ENCODE measurements at places on chromosomes 12 and 14.

GRCh38 chr12:65649126-65649525, 175.2 kb upstream of the HMGA2 start:
- DNase-seq = no peak

- DNase-seq = no peak
Measured at GRCh38 chr12:79298506-79298905, 392.3 kb downstream of the PAWR start.

DNA sequence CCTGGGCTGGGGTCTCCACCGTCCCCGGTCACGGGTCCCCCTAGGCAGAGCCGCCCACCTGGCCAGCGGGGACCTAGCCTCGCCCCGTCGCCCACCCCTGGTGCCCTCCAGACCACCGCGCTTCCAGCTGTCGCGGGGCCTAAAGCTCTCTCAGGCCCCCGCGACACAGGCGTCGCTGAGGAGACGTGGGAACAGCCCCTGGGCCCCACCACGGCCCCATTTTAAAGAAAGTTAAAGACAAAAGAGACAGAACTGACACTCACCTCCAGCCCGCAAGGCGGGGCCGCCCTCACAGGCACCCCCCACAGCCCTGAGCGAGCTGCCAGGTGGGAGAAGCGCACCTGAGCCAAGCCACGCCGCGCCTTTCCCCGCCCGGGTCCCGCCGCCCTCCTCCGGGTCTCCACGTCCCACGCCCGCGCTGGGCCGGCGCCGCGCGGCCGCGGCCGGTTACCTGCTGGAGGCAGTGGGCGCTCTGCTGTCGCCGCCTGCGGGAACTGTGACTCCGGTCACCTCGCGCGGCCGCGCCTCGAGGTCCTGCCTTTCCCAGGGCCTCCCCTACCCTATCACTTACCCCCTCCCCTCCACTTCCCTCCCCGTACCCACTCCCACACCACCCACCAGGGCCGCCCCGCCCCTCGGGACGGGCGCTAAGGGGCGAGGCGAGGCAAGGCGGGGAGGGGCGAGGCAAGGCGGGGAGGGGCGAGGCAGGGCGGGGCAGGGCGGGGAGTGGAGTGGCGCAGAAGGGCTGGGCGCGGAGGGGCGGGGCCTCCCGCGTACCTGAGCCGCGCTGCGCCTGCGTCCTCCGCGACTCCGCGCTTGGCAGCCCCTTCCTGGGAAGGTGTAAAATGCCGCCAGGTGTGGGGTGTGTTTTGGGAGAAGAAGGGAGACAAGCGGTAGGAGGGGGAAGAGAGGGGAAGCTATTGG, 31.2 kb downstream of the TC2N start:
- DNase-seq = peak; percentile 86

GRCh38 chr12:12240662-12241340, 26.0 kb downstream of the LRP6 start:
- no peak for DNase-seq

DNA sequence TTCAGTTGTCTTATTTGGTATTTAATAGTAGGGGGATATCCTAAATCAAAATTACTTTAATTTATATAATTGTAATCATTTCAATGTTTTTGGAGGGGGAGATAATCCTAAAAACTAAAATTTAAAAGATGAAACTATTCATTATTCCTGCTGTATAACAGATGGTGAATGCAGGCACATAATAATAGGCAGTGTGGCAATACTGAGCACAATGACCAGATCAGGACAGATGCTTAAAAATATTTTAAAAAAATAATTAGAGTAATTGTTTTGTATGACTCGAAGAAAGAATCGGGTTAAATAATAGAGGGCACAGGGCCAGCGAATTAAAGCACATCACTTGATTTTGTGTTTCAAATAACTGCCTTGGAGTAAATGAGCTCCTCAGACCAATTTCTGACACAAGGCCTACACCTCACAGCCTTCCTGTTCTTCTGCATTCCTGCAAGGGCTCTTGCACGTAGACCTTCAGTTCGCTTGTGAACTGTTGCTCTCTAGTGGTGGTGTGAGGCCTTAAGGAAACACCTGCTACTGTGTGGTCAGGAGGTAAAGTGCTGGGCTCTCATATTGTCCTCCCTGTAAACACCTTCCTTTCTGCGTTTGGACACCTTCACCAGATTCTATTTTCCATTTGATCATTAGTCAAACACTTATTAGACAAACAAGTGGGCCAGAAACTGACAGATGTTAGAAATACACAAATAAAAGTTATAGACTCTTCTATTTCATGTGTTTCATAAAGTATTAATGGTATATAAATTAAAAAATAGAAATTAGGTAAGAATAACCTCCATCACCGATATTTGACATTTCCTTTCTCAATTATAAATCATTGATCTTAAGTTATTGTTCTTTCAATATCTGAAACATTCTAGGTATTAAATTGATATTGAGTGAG, 29.3 kb upstream of the KLRF1 start:
- peak; percentile 61 for DNase-seq

- no peak for DNase-seq
Measured at GRCh38 chr12:82527165-82527780, 159.4 kb upstream of the TMTC2 start.

DNA sequence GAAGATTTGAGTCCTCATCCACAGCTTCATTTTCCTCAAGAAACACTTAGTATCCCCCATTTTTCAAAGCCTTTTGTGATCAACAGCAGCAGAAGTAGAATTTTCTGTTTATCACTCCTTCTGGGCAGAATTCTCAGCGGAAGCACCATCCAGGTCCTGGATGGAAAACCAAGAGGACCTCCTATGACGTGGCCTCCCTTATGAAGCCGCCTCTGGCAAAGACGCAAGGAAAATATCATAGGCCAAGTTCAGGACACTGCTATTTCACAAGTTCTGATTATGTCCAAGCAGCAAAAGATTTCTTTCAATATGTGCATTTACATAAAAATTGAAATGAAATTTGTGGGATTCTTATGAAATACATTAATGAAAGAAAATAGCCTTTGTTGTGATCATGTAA, 315.0 kb downstream of the SEC23A start:
- DNase-seq = no peak

- no peak for DNase-seq
Measured at GRCh38 chr12:20442322-20442721, 74.0 kb downstream of the PDE3A start.

- DNase-seq = no peak
Measured at GRCh38 chr12:124460771-124461170, 106.6 kb downstream of the NCOR2 start.

DNA sequence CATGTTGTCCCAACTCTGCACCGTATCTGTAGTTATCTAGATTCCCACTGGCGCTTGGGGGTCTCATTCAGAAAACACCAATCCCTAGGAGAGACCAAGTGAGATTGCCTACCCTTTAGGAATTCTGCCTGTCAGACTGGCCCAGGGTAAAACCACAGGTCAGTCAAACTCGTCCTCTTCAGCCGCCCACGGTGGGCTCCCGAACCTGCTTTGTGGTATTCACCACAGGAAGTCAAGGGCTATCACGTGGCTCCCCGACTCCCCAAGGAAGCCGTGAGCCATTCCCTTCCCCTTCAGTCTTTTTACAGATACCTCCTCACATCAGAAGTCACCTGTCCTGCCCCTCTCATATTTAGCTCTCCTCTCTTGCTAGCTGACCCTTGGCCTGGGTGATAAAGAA, 159.9 kb downstream of the EGLN3 start:
- no peak for DNase-seq

DNA sequence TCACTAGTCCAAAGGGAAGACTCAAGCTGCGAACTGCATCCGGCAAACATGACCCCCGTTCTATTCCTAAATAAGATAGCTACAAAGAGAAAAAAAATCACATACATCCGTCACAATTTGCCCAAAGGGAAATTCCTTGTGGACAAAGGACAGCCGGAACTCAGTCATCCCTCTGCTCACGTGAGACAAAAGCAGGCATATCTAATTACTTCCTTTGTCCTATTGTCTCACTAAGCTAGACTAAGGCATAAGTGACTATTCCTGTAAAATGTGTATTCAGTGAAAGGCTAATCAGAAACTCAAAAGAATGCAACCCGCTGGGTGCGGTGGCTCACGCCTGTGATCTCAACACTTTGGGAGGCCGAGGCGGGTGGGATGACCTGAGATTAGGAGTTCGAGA, 27.2 kb upstream of the NINJ2 start:
- DNase-seq = no peak

- DNase-seq = no peak
Measured at GRCh38 chr14:88143810-88144209, 138.9 kb downstream of the GPR65 start.

GRCh38 chr12:96197503-96198272, 3.5 kb downstream of the ELK3 start:
- DNase-seq = no peak

DNA sequence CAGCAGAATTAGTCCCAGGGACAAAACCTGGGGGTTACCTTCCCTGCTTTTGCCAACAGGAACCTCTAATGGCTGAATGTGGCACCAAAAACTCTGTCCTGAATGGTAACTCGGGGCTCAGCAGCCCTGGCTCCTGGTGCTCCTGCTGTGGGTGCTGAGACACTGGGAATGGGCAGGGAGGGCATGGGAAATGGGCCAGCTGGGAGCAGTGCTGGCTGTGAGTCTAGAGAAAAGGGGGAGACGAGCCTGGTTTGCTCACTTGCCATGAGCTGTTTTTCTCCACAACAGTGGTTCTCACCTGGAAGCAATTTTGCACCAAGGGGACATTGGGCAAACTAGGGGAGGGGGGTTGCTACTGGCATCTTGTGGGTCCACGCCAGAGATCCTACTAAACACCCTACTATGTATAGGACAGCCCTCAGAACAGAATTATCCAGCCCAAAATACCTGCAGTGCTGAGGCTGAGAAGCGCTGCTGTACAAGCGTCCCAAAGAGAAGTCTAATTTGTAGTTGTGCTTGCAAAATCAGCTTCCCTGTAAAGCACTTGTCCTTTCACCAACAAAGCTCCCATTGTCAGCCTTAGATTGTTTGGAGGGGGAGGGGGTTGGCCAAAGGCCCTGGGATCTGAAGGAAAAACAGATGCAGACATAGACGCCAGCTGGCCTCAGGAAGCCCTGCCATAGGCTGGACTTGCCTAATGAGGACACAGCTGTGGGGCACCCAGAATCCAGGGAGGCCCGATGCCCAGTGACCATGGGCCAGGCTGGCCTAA, 3.6 kb downstream of the LRRC74A start:
- no peak for DNase-seq

DNA sequence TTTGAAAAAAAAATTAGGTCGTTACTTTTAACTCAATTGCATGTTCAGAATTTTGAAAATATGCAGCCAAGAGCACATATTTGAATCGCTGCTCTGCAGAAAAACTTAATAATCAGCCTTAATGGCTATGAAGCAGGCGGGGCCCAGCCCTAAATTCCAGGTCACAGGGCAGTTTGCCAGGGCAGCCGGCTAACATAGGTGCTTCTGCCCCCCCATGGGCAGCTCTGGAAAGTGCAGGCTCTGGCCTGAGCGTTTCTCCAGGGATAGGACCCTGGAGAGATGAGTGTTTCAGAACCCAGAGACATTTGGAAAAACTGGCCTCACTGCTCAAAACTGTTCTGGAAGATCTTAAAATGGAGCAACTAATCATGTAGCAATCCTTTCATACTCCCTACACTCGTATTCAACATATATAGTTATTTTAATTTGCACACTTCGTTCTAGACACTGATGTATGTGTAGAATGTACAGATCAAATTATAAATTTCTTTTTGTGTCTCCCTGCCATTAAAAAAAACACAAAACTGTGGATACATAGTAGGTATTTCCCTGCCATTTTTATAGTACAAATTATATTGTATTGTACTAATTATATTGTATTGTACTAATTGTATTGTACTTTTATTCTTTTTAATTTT, 26.0 kb upstream of the PTGR2 start:
- DNase-seq = peak; percentile 79

- no peak for DNase-seq
Measured at GRCh38 chr12:308511-308910, 45.9 kb upstream of the SLC6A13 start.

DNA sequence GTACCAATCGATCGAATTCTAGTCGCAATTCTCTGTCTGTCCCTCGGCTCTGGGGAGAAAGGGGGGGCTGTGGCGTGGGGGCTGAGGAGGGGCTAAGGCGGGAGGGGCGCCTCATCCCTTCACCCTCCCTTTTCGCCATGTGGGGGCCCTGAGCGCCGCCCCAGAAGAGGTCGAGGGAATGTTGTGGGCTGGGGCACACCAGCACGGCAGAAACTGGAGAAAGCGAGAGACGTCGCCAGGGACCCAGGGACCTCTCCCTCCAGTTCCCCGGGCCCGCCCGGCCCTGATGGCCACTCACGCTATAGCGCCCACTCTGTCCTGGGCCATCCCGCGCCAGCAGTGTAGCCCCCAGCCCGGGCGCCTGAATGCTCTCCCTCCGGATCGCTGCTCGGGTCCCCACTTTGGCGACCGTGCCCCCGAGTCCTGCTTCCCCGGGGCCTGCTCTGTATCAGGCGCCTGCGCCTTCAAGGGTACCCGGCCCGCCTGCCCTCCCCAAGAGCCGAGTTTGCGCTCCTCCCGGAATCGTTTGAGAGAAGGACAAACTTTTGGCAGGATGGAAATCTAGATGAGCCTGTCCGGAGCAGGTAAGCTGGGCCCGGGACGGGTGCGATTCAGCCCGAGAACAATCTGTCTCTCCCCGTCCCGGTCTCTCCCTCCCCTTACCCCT, 62.6 kb downstream of the SMUG1 start:
- DNase-seq = no peak

DNA sequence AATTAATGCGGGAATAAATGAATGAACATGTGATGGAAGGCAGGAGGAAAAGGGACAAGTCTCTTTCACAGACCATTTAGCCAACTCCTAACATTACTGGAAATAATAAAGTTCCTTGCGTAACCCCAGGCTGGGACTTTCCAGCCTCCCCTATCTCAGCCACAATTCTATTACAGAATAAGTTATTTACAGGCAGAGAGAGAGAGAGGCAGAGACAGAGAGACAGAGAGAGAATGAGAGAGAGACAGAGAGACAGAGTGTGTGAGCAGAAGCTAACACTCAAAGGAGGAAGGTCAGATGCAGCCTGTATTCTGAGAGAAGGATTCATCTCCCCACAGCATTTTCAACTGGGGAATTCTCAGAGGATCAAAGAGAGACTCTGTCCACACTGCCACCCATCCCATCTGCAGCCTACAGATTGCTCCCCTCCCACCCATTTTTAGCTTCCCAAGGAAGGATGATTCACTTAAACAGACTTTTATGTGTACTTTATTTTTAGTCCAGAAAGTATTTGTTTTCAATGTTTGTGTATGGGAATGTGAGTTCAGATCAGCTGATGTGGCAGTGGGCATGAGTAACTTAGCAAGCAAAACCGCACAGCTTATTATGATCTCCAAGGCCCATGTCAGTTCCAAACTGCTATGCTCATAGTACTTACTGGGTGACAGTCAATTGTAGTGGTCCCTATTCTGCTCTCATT, 165.7 kb downstream of the CAND1 start:
- DNase-seq = no peak

GRCh38 chr12:6772331-6772695, at the start of gene LAG3:
TSS of gene LAG3 (plus strand) at chr12:6772520. CDS start at chr12:6772853, 333 bp downstream.
- peak; percentile 59 for DNase-seq

GRCh38 chr14:42224053-42224888, 617.6 kb downstream of the LRFN5 start:
- DNase-seq = peak; percentile 2

DNA sequence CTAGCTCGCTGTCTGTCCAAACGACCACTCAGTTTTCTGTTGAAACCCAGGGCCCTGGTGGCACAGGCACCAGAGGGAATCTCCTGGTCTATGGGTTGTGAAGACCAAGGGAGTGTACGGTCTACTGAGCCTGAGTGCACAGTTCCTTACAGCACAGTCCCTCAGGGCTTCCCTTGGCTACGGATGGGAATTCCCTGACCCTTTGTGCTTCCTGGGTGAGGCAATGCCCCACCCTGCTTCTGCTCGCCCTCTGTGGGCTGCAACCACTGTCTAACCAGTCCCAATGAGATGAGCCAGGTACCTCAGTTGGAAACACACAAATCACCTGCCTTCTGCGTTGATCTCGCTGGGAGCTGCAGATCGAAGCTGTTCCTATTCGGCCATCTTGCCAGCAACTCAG, 22.6 kb downstream of the GPHN start:
- DNase-seq = no peak
